RKO (cell line): ENCODE measurements at places on chromosomes 5 and 9.
A peak's percentile ranks its signal among the peaks of the same experiment; 100 is the strongest.

DNA sequence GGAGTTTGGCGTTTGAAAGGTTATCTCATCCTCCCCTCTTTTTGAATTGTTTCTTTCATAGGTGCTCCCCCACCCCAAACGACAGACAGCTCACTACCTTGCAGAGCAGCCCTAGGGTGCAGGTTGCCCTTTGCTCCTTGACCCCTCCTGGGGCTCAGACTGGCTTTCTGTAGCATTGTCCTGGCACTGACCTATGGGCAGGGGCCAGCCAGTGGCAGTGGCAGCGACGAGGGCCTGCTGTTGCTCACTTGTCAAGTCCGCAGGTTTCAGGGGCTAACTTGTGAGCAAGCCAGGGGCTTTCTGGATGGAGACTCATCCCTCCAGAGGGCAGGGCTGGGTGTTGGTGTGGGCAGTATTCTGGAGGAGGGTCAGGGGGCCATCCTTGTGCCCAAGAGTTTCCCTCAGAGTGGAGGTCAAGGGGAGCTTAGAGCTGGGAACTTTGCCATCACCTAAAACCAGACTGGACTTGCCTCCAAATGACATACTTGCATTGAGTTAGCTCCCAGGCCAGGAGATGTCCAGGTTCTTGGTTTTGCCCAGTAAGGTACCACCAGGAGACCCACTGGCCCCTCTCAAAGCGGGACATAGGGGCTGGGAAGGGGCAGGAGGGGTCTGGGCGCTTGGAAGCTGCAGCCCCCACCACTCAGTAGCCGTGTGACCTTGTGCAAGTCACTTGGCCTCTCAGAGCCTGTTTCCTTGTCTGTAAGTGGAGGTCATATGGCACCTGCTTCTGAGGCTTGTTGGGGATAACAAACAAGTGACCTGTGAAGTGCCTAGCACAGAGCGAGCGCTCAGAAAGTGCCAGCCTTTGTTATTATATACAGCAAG, 53.5 kb upstream of the CDKN2AIPNL start:
- no peak for DNase-seq

DNA sequence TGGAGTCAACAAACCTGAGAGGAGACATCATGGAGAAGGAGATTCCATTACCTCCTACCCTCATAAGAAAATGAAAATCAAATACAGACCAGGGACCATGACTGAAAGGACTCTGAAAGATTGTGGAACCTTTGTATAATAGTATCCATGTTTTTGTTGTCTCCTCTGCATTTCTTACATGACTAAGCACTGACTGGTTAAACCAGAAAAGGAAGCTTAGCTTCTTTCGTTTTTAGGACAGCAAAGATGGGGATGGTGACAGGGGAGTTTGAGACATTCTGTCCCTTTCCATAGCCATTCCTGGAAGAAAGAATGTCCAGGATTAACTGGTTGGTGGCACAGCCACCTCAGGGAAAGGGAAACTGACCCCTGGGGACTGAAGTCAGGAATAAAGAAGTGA, 22.2 kb downstream of the ITGA1 start:
- DNase-seq = no peak

GRCh38 chr9:114318416-114318815, 4.5 kb upstream of the ORM1 start:
- DNase-seq = no peak

- peak; percentile 54 for DNase-seq
These were observed 43.1 kb downstream of the BOD1 start for GRCh38 chr5:173573126-173573960.

- no peak for DNase-seq
These were observed 40.3 kb downstream of the NNT start for GRCh38 chr5:43643327-43643726.

GRCh38 chr9:20294046-20294750, 328.1 kb downstream of the MLLT3 start:
- DNase-seq = no peak
